ENCODE measurements at places on chromosomes 3 and 15.

GRCh38 chr15:55457401-55458022 is 49.2 kb downstream of the PIERCE2 start:
- DNase-seq = no peak

DNA sequence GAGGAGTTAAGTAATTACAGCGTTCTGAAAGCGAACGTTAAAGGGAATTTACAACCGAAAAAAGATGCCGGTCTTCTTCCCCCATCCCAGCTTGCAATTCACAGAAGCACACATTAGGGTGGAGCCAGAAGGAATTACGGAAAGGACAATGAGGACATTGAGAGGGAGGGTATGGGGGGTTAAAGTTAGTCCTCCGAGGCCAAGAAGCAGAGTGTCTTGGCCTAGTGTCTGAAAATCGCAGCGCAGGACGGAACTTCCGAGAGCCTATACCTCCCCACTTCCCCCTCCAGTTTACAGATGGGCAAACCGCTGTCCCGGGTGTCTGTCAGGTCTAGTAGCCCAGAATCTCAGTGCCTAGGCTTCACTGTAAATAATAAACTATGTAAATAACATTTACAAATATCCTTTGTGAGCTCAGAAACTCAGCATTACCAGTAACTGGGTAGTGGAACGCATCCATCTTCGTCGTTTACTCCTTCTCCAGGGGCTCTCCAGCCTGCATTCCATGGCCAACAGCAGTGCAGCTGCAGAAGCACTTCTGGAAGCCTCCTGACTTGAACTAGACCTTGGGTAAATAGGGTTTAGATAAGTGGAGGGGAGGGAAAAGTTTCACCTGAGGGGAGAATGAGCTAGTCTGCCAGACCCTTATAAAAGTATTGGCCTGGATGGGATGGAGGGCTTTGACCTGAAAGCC is 922 bp downstream of the ADPRH start:
- peak; percentile 47 for DNase-seq

- peak; percentile 51 for DNase-seq
Measured at GRCh38 chr3:67653425-67654098, 850 bp downstream of the SUCLG2 start.

- no peak for DNase-seq
Measured at GRCh38 chr3:66572938-66573710, 72.3 kb upstream of the LRIG1 start.

DNA sequence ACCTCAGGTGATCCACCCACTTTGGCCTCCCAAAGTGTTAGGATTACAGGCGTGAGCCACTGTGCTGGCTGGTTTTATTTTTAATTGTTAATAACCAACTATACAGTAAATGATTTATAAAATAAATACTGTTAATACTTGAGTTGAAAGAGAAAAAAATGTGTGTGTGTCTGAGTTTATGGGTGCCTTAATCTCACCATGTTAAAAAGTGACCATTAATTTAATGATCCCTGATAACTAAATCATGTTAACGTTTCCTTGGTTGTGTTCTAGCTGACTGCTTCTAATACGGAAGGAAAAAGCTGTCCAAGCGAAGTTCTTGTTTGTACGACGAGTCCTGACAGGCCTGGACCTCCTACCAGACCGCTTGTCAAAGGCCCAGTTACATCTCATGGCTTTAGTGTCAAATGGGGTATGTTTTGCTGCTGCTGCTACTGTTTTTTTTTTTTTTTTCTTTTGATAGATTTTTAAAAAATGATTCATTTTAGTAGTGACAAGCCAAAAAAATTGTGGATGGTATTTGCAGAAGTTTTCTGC is 113.5 kb downstream of the GHSR start:
- no peak for DNase-seq

GRCh38 chr15:82186719-82187406 is 75.7 kb downstream of the EFL1 start:
- DNase-seq = no peak

DNA sequence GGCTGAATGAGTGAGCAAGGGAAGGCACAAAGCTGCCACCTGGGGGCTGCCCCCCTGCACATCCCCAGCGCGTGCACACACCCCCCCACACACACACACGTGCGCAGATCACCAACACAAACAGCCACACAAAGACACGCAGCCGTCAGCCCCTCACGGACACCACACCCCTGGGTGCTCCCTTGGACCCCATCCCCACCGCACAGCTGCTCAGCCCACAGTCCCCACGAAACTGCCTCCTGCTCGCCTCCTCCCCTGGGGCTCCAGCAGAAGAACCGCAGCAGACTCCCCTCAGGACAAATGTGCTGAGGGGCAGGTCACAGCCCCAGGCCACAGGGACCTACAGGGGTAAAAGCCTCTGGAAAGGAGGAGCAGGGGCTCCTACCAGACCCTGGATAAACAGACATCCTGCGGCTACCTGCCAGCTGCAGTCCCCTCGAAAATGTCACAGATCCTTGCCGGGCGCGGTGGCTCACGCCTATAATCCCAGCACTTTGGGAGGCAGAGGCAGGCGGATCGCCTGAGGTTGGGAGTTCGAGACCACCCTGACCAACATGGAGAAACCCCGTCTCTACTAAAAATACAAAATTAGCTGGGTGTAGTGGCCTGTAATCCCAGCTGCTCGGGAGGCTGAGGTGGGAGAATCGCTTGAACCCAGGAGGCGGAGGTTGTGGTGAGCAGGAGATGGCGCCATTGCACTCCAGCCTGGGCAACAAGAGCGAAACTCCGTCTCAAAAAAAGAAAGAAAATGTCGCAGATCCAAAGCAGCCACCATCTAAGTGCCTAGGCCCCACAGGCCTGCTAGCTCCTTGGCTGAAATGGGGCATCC is 6.5 kb downstream of the TWF2 start:
- no peak for DNase-seq

DNA sequence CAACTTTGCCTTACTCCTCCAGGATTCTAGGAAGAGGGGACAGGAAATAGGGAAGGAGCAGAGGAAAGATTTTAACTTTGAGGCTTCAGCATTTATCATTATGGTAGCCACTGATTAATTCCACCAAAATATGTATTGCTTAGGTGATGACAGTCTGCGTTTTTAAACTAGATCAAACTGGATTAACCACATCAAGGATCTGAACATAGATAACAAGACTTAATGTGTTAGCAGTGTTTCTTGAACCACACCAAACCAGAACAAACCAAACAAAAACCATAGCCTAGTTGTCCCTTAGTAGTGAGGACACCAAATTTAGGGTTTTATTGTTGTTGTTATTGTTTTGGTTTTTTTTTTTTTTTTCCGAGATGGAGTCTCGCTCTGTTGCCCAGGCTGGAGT is 113.5 kb upstream of the LMOD3 start:
- DNase-seq = no peak

- no peak for DNase-seq
Measured at GRCh38 chr15:59074607-59075006, 30.3 kb upstream of the CCNB2 start.

GRCh38 chr3:183541738-183542137 is 13.8 kb downstream of the KLHL6 start:
- no peak for DNase-seq

- no peak for DNase-seq
Measured at GRCh38 chr15:38789566-38789965, 225.0 kb upstream of the RASGRP1 start.

DNA sequence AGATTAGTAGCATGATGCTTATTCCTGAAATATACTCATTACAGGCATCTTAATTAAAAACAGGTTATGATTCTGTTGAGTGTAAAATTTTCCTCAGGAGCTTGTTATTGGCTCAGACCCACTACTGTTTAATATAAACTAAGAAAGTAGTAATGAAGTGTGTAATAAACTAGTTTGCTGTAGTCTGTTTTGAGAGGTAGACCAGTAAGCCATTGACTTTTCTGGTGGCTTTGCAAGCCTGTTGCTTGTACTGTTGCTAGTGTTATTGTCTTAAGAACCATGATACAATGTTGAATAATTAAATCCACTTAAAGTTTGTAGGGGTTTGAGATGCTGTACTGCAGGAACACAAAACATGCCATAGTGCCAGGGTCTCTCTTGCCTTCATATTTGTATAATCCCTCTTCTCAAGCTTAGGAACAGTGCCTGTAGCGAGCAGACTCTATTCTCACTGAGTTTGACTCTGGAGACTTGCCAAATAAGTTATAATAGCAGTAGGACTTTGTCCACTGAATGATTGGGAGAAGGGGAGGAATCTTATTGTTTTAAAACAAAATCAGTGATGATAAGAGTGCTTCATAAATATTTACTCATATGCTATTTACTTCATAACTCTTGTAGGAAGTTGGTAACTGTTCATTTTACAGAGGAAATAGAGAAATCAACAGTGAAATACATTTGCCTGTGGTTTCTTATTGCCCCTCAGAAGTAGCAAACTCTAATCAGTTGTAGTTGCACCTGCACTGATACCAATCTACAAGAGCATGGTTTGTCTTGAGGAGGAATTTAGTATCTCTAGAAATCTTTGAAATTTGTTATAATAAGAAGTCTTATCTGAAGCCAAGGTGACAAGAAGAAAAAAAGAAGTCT is 13.4 kb downstream of the TCF12 start:
- no peak for DNase-seq

- DNase-seq = peak; percentile 40
Measured at GRCh38 chr3:170368921-170369320, 11.4 kb downstream of the SKIL start.

GRCh38 chr15:28984421-28985315 is 98.9 kb downstream of the APBA2 start:
- DNase-seq = peak; percentile 9

DNA sequence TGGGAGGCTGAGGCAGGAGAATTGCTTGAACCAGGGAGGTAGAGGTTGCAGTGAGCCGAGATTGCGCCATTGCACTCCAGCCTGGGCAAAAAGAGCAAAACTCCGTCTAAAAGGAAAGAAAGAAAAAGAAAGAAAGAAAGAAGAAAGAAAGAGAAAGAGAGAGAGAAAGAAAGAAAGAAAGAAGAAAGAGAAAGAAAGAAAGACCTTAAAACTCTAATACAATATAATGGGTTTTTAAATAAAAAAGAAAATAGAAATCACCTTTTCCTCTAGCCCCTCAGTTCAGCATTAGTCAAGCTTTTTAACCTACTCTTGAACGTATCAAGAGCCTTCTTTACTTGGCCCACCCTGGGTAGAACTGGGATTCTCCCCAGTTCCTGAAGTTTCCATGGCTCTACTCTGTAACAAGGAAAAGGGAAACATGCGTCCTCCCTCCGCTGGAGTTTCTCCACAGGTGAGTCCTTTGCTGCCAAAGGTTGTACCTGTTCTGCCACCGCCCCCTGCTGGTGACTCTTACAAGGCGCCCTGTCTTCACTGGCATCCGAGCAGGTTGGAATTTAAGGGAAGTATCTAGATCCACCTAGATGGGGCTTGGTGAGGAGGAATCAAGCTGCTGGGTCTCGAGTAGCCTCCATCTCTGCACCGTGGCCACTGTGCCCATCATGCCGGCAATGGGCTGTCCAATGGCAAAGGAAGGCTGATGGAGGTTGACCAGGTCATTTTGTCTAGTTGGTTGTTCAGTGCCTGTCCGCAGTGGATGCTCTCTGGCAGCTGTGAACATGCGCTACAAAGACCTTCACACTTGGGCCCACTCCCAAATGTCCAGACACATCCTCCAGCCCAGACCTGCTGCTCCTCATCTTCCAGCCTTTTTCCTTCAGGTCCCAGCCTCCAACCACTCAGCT is 20.6 kb upstream of the EPHB3 start:
- peak; percentile 57 for DNase-seq

DNA sequence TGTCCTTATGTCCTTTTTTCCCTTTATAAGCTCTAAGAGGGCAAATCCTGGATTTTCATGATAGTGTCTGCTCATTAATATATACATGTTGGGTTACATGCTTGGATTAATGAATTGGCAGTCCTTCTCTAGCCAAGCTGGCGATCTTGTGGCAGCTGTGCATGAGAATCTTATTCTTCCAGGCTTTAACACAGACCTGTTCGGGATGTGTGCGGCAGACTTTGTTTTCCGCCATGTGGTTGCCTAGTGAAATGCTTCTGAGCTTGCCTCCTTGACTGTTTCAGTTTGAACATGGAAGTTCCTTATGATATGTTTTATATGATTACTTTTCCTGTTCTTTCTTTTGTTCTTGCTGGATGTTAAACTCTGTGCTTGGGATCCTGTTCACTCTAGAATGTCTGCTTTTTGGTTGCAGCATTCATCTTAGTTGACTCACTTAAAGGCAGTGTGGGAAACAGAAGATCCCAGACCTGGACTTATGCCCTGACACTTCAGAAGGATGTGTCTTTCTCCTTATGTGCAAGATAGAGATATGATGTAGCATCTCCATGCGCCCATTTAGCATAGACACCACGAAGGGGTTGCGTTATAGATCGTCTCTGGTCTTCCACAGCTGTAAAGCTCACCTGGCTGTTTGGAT is 7.2 kb downstream of the CHCHD6 start:
- peak; percentile 78 for DNase-seq

DNA sequence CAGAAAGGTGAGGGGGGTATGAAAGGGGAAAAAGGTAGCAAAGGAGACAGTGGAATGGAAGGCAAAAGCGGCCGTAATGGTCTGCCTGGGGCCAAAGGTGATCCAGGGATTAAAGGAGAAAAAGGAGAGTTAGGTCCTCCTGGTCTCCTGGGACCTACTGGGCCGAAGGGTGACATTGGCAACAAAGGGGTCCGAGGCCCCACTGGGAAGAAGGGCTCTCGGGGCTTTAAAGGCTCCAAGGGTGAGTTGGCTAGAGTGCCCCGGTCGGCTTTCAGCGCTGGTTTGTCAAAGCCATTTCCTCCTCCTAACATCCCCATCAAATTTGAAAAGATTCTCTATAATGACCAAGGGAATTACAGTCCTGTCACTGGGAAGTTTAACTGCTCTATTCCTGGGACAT is 6.7 kb downstream of the OTOL1 start:
- no peak for DNase-seq

DNA sequence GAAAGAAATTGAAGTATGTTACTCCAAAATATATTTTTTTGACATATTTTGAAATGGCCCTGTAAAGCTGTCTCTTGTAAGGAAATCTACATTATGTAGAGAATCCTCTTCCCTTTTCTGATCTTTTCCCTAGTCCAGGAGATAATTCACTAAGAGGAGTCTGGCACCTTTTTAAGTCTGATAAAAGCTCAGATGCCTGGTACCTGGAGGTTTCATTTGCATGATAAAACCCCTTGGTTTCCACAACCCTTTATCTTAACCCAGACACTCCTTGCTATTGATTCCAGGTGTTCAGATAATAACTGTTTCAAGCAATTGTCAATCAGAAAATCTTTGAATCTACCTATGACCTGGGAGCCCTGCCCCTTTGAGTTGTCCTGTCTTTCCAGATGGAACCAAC is 26.5 kb downstream of the FGF12 start:
- no peak for DNase-seq

DNA sequence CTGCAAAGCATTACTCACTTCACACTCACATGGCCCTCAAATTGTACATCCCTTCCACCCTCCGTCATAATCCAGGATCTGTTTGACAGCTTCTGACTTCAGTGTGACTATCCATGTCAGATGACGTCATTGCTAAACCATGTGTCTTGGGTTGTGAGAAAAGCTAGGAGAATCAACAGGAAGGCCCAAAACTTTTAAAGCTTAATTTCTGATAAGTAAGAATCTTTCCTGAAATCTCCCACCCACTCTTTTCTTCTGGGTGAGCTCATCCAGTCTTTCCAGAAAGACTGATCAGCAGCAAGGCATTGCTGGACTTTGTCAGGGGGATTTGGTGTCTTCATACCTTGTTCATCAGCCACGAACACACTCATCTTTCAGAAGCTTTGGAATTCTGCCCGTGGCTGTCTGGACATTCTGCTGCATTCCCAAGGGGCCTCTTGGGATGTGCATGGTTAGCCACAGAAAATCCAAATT is 11.5 kb upstream of the LMCD1 start:
- DNase-seq = peak; percentile 100

Measured in GM23248 (cell line).